ENCODE measurements at places on chromosomes 6 and 20.
A peak's percentile ranks its signal among the peaks of the same experiment; 100 is the strongest.

- DNase-seq = no peak
These were observed at the start of gene NHSL1 for GRCh38 chr6:138499303-138500018. TSS of gene NHSL1 (minus strand) at chr6:138499494. CDS start at chr6:138499290, 204 bp downstream.

GRCh38 chr6:20334962-20335361, 66.7 kb upstream of the E2F3 start:
- DNase-seq = no peak

DNA sequence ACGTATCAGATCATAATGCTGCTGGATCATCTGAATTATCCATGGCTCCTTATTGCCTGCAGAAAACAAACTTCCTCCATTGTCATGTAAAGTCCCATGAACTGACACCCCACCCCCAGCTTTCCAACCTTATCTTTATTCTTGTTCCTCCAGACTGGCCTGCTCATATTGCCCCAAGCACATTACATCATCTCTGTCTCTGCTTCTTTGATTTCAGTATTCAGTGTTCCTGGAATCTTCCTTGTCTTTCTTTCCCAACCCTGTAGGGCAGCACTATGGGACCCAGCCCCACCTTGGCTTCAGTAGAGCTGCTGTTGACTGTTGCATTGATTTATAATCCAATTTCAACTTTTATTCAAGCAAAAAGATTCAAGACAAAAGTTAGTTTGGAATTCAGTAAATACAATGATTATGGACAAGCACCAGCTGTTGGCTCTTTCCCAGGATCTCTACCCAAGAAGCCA, 187.5 kb upstream of the ECI2 start:
- no peak for DNase-seq

GRCh38 chr6:125910527-125910926, 46.0 kb upstream of the HINT3 start:
- no peak for DNase-seq

DNA sequence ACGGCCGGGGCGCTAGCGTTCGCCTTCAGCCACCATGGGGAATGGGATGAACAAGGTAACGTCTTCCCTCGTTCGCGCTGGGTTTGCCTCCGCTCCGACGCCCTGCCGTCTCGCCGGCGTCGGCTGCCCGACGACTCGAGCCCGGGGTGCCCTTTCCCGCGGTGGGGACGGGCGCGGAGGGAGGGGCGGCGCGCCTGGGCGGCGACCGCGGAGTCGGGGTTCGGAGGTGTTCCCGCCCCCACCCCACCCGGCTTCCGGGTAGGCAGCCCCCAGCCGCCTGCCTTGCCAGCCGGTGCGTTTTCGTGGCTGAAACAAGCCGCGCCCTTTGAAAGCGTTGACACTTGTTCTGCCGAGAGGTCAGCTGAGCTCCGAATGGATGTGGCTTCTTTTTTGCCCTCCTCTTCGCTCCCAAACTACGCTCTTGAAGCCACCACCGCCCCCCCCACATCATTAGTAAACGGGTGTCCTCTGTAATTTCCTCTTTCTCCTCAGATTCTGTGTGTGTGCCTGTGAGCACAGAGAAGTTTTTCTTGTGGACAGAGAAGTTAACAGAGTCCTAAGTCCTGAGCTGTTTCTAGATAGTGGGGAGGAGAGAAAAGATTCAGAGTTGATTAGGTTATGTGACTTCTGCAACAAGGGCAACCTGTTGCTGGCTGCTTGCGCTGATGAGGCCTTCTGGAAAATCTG, 362 bp downstream of the DUSP22 start:
- no peak for DNase-seq

DNA sequence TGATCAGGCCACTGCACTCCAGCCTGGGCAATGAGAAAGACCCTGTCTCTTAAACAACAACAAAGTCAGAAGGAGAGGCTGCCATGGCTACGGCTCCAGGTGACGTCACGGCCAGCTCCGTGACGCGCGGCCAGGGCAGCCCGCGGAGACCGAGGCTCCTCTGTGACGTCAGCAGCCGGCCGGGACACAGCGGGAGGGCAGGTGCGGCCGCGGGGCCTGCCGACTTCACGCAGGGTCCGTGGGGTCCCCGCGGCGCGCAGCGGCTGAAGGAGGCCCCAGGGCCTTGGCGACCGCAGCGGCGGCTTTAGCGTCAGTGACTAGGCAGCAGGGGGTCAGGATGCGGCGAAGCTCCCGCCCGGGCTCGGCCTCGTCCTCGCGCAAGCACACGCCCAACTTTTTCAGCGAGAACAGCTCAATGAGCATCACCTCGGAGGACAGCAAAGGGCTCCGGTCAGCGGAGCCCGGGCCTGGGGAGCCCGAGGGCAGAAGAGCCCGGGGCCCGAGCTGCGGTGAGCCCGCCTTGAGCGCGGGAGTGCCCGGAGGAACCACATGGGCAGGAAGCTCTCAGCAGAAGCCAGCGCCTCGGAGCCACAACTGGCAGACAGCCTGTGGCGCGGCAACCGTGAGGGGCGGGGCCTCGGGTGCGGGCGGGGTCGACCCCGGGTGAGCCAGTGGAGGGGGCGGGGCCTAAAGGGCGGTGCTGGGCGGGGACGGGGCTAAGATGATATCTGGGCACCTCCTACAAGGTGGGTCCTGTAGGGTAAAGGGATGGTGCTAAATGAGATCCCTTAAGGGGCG, at the start of gene SPAG4:
SPAG4 (plus strand) TSS at position 163 of the 798 bp plus-strand sequence; CDS start at position 338, 175 bp downstream.
- DNase-seq = peak; percentile 25

GRCh38 chr6:54481091-54481490, 172.8 kb downstream of the TINAG start:
- DNase-seq = no peak

GRCh38 chr6:53014063-53014462, 19.0 kb upstream of the GSTA4 start:
- DNase-seq = peak; percentile 35

DNA sequence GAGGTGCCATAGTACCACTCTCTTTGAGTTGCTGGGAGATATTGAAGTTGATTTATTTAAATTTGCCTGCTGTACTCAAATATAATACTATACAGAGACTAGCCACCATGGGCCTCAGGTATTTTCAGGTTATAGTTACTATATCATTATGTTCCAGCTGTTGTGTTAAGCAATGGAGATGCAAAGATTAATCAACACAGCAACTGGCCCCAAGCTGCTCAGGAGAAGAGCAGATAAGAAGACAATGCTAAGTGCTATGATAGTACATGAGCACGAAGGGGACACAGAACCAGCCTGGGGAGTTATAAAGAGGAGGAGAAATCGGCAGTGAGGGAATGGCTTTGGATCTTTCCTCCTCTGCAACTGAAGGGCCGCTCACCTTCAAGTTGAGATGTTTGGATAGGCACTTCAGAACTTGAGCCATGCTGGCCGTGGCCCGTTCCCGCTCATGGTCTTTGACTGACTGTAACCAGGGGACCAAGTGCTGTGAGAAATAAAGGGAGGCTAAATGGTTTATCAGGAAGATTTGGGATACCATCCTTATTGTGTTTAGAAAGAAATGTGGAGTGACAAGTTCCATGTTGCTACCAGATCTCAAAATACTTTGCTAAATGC, 24.3 kb upstream of the RPN2 start:
- no peak for DNase-seq

DNA sequence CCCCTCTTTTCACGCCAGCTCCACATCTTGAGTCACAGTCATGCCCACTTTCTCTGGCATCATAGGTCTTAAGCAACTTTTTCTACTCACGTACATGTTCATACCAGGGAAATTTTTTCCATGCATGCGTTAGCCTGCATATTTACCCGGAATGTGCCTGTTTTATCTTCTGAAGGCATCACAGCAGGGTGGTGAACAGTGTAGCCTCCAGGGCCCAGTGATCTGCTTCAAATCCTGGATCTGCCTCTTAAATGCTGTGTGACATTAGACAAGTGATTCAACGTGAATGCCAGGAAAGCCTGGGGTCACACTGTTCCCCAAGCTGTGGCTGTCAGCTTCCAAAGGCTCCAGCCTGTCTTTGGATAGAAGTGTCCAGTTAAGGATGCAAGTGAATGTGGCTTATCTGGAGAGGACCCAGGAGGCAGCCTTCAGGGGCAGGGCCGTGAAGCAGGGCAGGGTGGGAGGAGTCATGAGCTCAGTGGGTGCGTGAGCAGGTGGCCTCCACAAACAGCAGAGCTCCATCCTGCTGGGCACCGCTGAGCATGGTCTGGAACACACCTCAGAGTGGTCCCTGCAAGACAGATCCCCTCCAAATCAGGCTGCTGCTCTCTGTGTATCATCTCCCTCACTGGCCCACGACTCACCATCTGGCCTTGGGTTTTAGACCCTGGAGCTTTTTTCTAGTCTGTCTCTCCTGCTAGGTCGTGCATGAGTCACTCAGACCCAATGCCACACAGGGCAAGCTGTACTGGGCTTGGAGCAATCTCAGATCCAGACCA, 30.4 kb upstream of the CD93 start:
- no peak for DNase-seq

DNA sequence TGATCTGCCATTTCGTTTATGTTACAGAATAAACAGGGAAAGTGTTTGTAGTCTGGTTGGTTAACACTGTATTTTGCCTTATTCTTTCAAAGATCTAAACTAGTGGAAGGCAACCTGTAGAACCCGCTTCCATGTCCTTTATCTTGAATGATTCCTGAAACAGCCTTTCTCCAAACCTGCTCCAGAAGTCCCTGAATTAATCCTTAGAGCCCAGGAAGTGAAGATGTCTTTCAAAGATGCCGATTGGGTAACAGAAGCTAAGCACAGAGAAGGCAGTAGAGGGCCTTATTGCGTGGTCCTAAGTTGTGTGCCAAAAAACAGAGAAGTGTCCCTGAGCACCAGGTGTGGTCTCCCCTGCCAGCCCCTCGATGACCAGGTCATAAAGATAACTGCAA, 19.2 kb upstream of the ZSCAN16 start:
- no peak for DNase-seq

DNA sequence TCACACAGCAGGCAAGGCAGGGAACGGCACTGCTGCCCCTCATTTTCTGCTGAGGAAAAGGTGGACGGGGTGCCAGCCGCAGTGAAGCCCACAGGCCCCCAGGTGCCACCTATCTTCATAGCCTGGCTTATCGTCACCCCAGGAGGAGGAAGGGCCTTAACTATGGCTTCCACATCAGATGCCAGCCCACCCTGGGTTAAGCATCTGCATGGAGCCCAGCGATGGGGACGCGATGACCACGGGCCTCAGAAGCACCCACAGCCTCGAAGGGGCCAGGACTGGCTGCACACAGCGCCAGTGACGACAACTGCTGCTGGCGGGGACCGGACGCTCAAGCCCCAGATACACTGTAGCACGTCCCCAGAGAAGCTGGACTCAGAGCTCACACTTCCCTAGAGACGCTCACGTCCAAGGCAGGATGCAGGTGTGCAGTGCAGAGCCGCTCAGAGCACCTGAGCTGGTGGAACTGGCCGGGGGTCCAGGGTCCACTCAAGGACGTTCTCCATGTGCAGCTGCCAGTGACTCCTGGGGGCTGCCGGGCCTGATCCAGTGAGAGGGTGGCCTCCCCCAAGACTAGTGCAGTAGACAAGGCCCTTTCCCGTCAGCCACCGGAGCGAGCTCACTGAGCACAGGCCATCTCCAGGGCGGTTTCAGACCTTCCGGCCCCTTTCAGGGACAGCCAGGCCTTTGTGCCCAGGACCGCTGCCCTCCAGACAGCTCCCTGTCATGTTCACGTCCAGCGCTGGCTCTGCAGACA, 83.0 kb downstream of the YTHDF1 start:
- DNase-seq = no peak

- no peak for DNase-seq
These were observed 114.4 kb downstream of the PDSS2 start for GRCh38 chr6:107344981-107345380.

DNA sequence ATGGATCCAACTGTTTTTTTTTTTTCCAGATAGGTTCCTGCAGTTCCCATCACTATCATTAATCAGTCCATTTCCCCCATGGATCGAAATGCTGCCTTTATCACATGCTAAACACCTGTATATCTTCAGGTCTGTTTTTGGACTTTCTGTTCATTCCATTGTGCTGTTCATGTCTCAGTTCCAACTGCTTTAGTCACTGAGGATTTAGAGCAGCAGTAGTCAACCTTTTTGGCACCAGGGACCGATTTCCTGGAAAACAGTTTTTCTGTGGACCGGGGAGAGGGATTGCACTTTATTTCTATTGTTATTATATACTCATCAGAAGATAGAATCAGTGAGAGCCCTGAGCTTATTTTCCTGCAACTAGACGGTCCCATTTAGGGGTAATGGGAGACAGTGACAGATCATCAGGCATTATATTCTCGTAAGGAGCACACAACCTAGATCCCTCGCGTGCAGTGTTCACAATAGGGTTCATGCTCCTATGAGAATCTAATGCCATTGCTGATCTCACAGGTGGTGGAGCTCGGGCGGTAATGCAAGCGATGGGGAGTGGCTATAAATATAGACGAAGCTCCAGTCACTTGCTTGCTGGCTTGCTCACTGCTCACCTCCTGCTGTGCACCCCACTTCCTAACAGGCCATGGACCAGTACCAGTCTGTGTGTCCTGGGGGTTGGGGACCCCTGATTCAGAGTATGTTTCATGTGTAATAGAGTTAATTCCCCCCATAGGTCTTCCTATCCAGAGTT, 46.0 kb downstream of the CAP2 start:
- no peak for DNase-seq

DNA sequence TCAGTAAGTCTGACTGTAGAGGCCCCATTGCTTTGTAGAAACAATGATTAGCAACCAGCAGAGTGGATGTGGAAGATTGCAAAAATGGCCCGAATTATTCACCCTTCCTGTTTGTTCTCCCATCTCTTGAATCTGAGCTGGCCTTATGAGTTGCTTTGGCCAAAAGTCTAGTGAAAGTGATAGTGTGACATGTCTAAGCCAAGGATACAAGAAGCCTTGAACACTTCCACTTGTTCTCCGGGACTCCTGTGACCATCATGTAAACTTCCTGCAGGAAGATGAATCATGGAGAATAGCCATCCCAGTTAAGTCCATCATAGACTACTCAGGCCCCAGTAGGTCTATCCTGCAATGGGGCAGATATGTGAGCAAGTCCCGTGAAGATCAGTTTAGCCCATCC, 252.0 kb upstream of the JAG1 start:
- no peak for DNase-seq

DNA sequence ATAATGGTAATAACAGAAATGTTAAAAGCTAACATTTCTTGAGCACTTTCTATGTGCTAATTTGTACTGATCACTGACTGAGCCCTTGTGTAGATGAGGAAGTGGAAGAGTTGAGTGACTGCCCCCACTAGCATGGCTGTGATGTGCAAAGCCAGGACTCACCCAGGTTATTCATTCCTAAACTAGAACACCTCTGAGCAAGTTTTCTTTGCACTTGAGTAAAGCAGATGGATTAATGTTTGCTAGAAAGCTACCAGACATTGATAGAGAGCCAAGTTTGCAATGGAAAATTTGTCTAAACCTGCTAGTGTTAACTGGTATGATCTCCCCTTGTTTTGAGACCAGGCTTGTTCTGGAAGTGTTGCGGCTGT, 467.4 kb upstream of the PLCB4 start:
- DNase-seq = no peak

Measured in stromal cell of bone marrow (primary cell).